ENCODE measurements at places on chromosomes 5 and 9.

DNA sequence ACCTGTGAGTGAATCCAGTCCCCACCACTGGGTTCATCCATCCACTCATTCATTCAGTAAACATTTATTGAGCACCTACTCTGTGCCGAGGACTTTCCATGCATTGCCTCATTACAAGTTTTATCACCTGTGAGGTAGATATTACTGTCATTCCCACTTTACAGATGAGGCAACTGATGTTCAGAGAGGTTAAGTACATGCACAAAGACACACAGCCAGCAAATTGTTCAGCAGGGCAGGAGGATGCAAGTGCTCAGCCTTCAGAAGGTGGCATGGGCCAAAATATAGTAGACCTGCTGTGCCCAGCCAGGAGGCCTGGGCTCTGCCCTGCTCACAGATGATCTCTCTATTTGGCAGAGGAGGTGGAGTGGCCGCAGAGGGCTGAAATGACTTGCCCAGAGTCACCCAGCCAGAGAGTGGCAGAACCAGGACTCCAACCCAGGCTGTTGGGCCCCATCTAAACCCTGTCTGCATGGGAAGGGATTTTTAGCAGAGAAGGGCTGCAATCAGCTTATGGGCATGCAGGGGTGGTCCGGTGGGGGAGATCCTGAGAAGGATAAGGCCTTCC is 7.6 kb upstream of the NEURL1B start:
- no peak for DNase-seq

- DNase-seq = no peak
Measured at GRCh38 chr9:123556464-123557435, 200.8 kb downstream of the CRB2 start.

DNA sequence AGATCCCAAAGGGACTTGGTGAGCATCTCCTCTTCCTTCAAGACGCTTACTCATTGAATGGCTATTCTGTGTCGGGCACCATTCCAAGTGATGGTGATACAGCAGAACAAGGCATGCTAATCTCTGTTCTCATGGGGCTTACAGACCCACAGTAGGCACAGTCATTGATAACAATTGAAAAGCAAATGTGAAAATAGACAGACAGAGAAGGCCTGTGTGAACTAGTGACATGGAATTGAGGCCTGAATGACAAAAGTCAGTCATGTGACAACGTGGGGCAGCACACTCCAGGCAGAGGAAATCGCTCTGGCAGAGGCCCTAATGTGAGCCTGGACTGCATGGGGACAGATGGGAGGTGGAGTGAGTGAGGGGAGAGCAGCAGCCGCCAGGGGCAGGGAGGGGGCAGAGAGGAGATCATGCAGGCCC is 70.7 kb upstream of the CPLX2 start:
- no peak for DNase-seq

DNA sequence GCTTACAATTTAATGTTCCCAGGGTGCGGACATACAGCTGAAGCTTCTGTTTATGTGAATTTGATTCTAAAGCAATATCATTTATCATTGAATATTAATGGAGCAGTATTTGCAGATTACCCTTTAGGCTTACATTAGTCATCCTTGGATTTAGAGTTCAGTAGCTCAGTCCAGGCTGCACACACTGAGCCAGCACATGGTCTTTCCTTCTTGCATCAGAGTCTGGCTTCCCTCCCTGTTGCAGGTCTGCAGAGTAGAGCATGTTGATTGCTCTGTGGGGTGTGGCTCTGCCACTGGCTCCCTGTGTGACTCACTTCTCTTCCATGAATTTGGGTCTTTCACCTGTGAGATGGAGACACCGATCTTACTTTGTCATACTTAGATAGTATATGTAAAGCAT is 36.8 kb downstream of the NSG2 start:
- DNase-seq = no peak

- no peak for DNase-seq
Measured at GRCh38 chr5:107919969-107920368, 249.2 kb upstream of the EFNA5 start.

DNA sequence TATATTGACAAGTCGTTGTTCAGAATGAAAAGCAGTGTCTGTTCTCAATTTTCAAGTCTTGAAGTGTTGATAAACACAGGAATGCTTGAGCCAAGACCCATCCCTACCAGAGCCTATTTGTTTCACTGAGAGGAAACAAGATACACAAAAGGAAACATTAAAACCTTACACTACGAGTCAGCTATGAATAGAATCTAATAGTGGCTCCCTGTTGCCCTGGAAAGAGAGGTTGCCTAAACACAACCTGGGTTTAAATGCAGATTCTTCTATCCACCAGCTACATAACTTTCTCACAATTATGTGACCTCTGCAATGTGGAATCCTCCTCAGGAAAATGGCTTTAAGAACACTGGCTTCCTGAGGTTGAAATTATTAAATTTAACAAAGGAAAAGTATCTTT is 29.1 kb upstream of the BNC2 start:
- DNase-seq = no peak

GRCh38 chr9:20084125-20084524 is 295.3 kb upstream of the SLC24A2 start:
- no peak for DNase-seq

DNA sequence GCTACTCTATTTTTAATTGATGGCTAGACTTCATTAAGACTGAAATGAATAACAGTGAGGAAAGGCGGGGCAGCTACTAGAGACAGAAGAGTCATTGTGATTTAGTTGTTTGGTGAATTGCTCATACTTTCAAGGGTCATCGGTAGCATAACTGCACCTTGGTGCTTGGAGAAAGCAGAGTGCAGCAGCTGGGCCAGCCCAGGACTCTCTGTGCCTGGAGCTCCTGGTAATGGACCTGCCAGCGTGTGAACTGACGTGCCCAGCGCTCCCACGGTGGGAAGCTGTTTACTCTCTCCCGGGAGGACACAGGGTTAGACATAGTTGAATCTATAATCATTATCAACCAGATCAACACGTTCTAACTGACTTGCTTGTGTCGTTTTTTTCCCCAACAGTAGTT is 42.9 kb downstream of the LURAP1L start:
- DNase-seq = no peak

DNA sequence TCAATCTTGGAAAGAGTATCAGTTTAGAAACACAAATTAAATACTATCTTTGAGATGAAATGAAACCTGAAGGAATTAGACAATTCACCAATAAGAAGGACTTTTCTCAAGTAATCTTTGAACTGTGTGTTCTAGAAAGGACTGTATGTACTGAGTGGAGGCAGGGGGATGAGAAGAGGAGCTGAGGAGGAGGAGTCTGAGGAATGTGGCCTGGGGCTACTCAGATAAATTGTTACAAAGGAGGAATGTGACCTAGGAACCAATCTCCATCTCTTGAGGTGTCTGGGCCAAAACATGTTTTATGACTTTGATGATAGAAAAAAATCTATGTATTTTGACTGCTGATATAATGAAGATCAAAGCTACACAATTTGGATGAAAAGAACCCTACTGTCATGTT is 124.3 kb upstream of the ANKRD55 start:
- no peak for DNase-seq

- no peak for DNase-seq
Measured at GRCh38 chr5:44389090-44389822, at the start of gene FGF10. TSS of gene FGF10 (minus strand) at chr5:44389420. CDS start at chr5:44388682, 738 bp downstream.

DNA sequence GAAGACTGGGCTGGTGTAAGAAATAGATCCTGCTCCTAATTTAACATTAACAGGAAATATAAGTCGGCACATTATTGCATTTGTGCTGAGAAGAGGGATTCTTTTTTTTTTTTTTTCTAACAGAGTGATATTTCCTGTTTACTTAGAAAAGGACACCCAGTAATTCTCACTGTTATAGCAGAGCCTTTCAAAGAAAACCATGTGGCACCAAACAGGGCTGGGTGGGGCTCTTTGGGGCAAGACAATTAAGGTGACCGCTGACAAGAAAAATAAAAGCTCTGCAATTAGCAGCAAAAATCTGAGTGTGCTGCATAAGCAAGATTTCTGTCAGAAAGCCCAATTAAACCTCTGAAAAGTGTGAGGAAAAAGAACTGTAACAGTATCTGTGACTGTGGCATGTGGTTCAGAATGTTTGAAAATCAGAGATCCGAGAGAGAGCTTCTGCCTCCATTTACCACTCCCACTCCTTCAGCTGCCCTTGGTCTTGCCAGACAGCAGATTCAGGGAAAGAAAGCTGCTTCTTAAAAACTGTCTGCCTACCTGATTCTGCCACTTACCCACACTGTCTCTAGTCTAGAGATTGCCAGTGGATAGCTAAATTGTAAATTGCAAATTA is 77.1 kb upstream of the IQGAP2 start:
- DNase-seq = no peak

DNA sequence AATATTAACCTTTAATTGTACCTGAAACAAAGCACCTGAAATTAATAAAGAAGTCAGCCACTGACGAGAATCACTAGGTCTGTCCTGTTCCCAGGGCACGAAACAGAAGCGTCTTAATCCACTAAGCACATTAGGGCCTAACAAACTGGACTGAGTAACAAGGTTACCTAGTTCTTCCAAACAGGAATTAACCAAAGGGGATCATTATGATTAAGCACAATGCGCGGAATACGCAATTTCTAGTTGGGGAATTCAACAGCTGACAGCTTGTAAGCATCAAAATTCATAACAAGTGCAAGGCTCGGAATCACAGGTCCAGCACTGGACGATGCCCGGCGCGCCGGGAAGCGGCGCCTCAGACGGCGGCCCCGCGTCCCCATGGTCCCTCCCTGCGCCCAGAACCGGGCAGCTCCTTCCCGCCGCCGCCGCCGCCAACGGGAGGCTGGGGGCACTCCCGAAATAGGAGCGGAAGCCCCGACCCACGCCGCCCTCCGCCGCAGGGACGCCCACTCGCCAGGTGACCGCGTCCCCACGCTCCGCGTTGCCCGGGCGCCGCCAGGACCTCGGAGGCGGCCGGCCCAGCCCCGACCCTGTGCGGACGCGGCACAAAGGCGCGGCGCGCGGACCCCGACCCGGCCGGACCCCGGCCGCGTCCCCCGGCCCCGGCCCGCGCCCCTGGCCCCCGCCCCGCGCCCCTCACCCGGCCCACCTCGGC is 898 bp downstream of the CAMSAP1 start:
- no peak for DNase-seq

GRCh38 chr9:755454-756381 is 85.8 kb upstream of the DMRT1 start:
- DNase-seq = no peak

DNA sequence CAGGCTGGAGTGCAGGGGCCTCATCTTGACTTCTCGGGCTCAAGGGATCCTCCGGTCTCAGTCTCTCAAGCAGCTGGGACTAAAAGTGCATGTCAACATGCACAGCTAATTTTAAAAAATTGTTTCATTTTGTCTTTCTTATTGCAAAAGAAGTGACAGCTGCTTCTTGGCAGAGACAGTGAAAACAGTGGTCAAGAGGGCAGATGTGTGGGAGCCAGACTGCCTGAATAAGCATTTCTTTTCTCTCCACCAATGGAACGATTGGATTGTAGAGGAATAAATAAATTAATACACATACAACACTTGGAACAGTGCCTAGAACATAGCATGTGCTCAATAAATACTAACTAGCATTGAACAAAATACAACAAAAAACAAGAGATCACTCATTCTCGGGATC is 27.4 kb upstream of the KIF4B start:
- DNase-seq = no peak

DNA sequence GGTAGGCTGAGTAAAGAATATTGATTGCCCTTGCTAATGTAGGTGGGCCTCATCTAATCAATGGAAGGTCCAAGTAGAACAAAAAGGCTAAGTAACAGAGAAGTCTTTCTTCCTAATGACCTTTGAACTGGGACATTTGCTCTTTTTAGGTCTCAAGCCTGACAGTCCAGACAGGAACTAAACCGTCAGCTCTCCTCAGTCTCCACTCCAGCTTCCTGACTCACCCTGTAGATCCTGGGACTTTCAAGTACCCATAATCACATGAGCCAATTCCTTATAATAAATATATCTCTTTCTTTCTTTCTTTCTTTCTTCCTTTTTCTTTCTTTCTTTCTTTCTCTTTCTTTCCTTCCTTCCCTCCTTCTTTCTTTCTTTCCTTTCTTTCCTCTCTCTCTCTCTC is 479.5 kb upstream of the PAPPA start:
- DNase-seq = no peak

- DNase-seq = no peak
Measured at GRCh38 chr5:101174981-101175380, 271.9 kb upstream of the ST8SIA4 start.

GRCh38 chr9:127776924-127777289 is 1.6 kb downstream of the SH2D3C start:
- DNase-seq = no peak

DNA sequence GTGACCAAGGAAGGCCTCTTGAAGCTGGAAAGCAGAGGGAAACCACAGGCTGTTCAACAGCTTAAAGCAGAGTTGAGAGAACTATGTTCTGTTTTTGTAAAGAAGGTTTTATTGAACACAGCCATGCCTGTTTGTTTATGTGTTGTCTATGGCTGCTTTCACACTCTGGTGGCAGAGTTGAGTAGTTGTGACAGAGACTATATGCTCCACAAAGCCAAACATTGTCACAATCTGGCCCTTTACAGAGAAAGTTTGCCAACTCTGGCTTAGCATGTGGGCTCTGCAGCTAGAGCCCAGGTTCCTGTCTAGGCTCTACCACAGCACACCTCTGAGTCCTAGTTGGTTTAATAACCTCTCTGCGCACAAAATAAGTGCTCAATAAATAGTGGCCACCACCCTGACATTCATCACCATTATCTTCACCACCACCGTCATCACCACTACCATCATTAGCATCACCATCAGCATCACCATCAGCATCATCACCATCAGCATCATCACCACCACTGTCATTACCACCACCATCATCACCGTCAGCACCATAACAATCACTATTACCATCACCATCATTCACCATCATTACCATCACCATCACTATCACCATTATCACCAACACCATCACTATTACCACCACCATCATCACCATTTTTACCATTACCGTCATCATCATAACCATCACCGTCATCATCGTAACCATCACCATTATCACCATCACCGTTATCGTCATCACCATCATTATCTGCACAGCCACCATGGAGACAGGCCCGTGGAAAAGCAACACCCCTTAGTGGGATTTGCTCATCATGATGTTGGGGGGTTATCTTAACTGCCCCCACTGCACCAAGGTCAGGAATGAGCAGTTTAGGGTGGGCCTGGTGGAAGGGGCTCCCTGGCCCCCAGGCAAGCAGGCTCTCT is 18.3 kb downstream of the AKNA start:
- DNase-seq = no peak

DNA sequence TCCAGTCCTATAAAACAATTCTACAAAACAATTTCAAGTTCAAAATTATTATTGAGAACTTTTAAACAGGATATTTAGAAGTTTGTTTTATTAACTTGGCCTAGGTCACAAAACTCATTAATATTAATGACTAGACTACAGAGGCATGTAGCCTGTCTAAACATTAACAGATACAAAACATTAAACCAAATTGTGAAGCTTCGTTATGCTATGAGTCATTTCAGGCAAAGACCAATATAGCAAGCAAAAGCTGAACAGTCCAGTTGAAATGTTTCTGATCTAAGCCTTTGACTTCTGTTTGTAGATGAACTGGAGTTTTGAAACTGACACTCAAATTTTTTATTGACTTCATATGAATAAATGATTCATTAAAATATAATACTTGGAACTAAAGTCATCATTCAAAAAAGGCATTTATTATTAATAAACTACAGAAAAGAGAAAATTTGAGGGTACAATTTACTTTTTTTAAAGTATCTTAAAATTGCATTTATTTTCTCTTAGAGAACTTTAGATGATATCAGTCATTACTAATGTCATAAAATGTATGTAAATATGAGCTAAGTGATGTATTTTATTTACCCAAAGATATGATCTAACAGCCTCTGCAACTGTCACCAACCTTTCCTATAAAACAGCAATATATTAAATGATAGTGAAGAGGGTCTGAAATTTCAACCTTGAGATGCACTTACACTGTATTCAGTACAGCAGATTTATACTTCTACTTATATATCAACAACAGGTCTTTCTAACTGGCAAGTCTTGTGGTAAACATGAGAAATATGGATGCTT is 188.8 kb downstream of the COMMD10 start:
- no peak for DNase-seq

All from stimulated activated CD8-positive, alpha-beta memory T cell treated with anti-CD3 and anti-CD28 coated beads, Interleukin-4, amount 100 ng/mL, for 4 hours (primary cell).